Mucosa of descending colon (tissue), 3 donors: ENCODE measurements at places on chromosomes 2 and 18.

DNA sequence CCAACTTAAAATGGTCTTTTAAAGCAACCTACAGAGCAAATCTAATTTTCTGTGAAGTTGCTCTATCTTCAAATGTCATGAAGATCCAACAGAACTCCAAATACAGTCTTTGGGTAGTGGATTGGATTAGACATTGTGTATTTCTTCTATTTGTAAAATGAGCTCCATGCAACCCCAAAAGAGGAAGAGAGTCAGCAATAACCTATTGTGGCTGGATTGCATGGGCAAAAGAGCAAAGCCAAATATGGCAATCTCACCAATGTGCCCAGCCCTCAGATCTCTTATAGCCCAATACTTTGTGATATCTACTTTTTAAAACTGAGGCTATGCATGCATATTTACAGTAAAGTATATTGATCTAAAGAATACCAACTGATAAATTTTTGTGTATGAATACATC, 146.3 kb downstream of the TXNL1 start:
- no peak for DNase-seq

DNA sequence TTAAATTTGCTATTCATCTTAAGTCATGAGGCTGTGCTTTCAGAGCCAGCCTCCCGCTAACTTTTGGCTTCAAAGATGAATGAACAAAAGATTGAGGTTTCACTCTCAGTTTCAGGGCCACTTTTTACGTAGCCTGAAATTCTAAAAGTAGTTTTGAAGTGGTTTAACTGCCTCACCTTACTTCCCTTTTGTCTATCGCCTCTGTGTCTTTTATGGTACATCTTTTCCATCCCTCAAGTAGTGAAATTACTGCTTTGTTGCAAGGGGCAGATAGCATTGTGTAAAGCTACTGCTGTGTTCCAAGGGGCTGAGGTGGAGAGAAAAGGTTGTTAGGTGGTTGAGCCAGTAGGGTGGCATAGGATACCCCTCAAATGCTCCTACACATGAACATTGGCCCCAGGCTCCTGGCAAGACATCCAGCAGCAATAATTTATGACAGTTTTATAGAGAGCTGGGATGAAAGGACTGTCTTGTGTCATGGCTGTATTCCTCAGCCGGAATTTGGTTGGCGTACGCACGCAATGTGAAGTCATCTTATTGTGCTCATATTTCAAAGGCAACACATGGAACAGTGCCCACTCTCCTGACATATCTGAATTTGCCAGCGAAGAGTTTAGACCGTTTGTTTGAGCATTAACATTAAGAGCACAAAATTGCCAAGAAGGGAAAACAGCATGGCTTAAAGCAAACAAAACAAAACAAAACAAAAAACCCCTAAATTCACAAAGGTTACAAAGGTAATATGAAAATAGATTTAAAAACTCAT, 32.2 kb downstream of the QPCT start:
- DNase-seq, result no peak

DNA sequence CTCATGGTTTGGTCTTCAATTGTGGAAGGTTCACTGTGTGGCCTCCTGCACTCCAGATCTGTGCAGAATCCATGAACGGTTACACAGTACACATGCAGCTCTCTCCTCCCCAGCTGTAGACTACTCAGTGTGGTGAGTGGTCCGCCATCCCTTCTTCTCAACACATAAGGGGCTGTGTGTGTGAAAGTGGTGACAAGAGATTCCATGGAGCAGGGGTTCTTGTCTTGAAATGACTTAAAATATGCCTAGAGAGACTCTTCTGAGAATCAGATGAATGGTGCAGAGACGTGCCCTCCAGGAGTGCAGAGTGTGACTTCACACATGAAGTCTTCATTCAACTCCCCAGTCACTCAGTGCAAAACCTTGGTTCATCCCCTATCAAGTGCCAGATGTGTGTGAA, 151.0 kb upstream of the COPS8 start:
- DNase-seq, result no peak

GRCh38 chr2:3522961-3523421, 3.7 kb upstream of the ADI1 start:
- DNase-seq, result no peak

DNA sequence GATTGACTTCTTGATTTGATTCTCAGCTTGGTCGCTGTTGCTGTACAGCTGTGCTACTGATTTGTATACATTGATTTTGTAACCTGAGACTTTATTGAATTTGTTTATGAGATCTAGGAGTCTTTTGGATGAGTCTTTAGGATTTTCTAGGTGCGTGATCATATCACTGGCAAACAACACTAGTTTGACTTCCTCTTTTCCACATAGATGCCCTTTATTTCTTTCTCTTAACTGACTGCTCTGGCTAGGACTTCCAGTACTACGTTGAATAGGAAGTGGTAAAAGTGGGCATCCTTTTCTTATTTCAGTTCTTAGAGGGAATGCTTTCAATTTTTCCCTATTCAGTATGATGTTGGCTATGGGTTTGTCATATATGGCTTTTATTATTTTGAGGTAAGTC, 101.3 kb downstream of the OSBPL1A start:
- DNase-seq, result no peak

GRCh38 chr2:230658877-230659652, 53.6 kb upstream of the CAB39 start:
- no peak for DNase-seq

GRCh38 chr2:24676493-24676892, 116.7 kb downstream of the PTRHD1 start:
- DNase-seq, result no peak

- no peak for DNase-seq
These were observed 283.1 kb downstream of the ZNF407 start for GRCh38 chr18:74880706-74881278.

GRCh38 chr2:230627806-230628724, 84.6 kb upstream of the CAB39 start:
- peak; percentile 19 for DNase-seq

DNA sequence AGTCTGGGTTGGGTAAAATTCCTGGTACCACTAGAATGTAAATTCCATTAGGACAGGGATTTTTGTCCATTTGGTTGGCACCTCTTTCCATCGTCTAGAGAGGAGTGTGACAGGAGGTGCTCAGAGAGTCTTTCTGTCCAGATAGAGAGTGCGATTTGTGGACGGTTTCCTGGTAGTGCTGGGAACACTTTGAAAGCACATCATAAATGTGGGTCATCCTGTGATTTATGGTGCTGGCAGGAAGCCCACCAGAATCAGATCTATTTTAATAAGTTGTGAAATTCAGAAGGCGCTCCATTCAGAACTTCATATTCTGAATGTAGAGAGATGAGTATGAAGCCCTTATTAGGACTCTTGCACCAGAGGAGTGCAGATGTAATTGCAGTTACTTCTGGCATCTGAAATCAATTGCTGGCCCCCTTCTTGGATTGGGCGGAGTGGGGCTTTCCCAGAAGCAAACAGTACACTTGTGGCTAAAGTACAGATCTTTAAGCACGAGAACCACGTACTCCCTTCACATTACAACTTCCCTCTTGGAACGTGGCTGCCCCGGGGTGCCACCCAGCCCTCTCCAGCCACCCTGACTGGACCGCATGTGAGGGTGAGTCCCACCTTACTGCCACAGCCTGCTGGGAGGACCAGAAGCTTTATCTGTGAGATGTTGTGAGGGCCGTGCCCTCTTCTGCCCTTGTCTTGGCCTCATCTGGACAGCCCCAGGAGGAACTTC, 243.2 kb downstream of the MYO3B start:
- DNase-seq, result no peak

- no peak for DNase-seq
These were observed 200.4 kb downstream of the SPP2 start for GRCh38 chr2:234250926-234251325.

GRCh38 chr18:74547860-74548259, 13.6 kb downstream of the CNDP1 start:
- DNase-seq, result no peak

DNA sequence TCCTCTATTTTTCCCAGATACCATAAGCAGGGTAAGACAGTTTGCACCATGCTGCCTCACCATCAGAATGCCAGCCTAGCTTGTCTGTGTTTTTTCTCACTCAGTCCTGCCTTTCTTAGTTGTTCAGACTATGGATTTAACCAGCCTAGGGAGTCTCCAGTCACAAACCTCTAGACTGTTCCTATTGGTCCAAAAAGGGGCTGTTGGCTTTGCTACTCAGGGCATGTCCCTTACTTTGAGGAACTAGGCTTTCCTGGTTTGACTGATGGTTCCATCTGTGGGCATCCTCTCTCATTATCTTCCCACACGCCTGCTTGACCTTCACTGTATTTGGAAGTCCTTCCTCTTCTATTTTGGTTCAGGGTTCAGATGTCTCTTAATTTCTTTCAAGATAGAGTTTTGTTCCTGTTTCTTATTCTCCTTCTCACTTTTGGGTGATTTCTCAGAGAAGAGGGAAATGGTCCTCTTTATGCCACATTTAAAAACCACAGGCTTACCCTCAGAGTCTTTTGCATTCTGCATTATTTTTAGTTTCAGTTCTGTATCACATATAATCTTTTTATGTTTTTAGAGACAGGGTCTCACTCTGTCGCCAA, 31.3 kb upstream of the TMEM131 start:
- no peak for DNase-seq

GRCh38 chr2:223585666-223586065, 16.5 kb downstream of the SCG2 start:
- DNase-seq, result no peak

GRCh38 chr2:234806818-234807217, 145.0 kb upstream of the SH3BP4 start:
- DNase-seq, result no peak

DNA sequence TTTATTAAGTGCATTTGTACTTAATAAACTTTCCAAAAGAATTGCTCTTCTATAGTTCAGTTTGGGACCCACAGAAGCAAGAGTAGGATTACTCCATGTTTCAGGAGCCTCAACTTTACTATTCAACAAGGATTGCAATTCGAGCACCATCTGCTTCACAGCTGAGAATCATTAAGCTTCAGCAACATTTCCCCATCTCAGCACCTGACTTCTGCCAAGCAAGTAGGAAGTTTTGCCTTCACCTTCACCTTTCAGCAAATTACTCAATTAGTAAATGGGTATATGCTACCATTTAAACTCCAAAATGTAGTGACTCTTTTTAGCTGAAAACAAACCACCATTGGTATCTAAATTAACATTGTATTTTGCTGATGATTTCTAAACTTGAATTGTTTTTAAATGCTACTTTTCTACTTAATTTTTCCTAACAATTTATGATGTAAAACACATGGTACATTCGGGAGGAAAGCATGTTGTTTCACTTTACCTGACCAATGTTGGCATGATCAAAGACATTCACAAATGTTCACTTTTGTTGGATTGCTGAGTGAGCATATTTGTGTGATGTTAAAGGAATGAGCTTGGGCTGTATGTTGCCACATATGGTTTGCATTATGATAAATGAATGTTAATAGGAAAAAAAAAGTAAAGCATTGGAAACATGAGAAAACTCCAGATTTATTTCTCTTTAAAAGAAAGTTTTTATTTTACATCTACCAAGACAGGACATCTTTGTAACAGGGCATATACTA, 159.2 kb downstream of the GULP1 start:
- DNase-seq, result no peak

DNA sequence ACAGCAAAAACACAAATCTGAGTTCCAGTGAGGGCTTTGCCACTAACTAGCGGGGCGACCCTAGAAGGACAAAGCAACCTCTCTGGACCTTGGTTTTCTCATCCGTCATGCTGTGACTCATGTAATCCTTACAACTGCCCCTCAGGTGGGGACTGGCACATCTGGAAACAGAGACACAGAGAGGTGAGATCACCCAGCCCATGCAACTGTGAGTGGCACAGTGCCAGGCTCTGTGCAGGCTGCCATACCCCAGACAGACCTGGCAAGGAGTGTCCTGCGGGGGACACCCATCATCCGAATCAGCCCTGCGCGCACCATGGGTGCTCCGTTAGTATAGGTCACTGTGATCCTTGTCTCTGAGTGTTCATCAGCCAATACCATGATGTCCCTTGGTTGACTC, 198.3 kb downstream of the SMAD7 start:
- no peak for DNase-seq

DNA sequence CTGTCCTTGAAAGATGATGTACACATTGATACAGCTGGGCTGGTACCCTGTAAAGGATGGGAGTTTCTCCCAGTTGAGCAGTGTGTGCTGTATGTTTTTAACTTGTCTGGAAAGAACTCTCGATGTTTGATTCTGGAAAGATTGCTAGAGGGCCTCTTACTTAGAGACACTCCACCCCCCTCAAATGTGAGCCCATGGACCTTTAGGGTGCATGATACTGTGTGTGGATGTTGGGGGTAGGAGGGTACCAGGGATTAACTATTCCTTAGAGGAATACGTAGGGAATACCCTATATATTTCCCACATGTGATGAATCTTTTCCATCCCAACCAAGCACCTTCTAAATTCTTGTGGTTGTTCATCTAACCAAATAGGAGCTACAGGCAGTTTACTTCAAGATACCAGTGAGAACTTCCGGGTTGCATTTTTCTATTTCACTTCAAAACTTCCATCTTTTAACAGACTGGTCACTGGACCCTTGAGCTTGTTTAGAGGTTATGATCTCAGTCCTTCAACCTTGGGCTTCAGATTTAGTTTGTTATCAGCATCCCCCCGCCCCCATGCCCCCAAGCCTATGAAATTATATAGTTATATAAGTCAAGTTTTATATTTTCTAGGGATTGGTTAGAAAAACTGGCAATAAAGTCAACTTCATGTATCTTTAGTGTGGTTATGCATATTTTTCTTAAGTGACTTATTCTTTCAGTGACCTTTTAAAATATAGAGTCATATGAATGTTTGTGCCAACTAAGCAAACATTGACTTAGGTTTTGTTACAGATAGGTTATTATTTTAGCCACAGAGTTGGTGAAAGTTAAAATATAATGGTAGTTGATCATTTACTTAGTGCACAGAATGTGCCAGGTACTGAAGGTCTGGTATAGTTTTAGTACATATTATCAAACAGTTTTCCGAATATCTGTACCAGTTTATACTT, 18.2 kb downstream of the AFTPH start:
- no peak for DNase-seq

DNA sequence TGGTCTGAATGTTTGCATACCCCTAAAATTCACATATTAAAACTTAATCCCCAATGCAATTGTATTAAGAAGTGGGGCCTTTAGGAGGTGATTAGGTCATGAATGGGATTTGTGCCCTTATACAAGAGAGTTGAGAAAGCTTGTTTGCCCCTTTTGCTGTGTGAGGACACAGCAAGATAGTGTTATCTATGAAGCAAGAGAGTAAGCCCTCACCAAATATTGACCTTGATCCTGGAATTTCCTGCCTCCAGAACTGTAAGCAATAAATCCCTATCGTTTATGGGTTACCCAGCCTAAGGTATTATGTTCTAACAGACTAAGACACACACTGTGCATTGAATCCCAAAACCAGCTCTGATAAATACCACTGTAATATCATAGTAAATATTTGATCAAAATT, 32.2 kb downstream of the NR4A2 start:
- DNase-seq, result no peak

- no peak for DNase-seq
These were observed 31.2 kb downstream of the PROC start for GRCh38 chr2:127449414-127449813.

- peak; percentile 22 for DNase-seq
These were observed 159.8 kb downstream of the RHBDD1 start for GRCh38 chr2:226995625-226996041.

- DNase-seq, result no peak
These were observed 33.2 kb downstream of the B3GNT2 start for GRCh38 chr2:62229082-62229605.

- DNase-seq, result no peak
These were observed 14.7 kb downstream of the CDK15 start for GRCh38 chr2:201821080-201821479.
